ENCODE measurements at places on chromosomes 4 and X.
A peak's percentile ranks its signal among the peaks of the same experiment; 100 is the strongest.

DNA sequence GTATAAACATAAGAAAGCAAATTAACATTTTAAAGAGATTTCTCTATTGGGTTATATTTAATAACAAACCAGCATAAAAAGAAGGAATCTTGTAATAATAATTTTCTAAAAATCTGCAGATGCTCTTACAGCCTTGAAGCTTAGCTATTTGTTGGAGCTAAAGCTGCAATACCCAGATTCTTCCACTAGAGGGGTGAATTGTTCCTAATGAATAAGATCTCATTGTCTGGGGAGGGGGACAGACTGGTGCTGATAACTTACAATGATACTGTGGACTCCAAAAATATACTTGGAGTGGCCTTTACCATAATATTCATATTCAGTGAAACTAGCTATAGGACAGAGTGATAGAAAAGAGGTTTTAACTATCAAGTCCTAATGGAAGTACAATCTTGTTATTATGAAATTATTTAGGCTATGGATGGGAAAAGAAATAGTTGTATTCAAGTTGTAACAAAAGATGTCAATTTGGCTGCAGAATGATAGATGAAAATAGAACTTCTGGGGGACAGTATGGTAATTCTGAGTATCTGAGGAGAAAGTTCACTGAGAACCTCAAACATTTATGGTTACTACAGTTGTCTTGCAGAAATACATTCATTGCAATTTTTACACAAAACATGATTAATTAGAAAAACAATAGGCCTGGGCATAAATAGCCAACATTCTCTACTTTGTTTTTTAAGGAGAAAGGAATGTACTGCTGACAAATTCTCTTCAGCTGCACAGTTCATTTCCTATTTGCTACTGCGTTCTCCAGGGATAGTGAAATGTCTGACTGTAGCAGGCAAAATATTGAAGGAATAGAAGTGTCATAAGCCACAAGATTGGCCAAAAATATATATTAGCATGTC lies 443.3 kb downstream of the GBA3 start:
- no peak for DNase-seq

DNA sequence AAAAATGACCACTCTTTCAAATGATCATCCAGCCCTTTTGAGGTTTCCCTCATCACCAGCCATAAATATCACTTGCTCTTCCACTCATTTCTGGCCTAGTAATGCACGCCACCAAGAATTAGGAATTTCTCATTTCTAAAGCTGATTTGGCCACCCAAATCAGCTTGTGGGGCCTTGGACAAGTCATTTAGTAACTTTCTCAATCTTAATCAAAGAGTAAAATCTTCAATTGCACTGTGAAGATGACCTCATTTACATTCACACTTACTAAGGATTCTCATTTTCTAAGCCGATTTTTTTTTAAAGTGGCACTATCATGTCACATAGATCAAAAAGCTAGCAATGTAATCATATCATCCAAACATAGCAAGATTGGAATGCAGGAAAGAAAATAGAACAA lies 150.0 kb upstream of the HHIP start:
- no peak for DNase-seq

DNA sequence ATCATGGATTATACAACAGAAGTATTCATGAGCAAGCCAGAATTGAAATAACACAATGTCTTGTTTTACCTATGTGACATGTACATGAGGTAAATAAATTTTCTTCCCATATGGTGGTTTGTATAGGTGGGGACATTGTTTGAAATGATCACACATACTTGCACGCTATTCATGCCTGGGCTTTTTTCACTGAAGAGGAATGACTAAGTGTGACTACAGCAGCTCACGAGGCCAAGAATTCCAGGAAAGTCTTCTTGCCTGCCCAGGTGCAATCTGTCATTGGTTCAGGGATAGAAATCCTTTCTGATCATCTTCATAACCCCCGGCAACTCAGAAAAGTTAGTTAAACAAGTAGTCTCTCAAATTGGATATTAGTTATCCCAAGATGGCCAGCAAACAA lies 36.3 kb upstream of the AREG start:
- no peak for DNase-seq

DNA sequence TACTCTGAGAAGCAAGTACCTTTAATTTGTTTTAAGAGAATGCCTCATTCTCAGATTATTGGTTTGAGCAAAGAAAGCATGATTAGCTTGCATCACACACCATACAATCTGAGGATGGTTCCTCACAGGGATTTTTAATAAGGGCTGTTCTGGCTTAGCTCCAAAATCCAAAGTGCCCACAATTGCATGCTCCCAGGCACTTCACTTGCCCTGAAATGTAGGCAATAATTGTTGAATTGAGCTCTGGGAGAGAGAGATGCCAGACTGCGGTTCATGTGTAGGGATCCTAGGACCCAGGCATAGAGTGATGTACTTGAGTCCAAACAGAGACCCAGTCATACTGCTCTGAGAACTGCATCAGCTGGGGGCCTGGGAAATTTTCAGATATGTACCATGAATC lies 358.4 kb upstream of the CXorf51B start:
- no peak for DNase-seq

GRCh38 chr4:153809916-153810810 lies 21.3 kb upstream of the SFRP2 start:
- DNase-seq: no peak

DNA sequence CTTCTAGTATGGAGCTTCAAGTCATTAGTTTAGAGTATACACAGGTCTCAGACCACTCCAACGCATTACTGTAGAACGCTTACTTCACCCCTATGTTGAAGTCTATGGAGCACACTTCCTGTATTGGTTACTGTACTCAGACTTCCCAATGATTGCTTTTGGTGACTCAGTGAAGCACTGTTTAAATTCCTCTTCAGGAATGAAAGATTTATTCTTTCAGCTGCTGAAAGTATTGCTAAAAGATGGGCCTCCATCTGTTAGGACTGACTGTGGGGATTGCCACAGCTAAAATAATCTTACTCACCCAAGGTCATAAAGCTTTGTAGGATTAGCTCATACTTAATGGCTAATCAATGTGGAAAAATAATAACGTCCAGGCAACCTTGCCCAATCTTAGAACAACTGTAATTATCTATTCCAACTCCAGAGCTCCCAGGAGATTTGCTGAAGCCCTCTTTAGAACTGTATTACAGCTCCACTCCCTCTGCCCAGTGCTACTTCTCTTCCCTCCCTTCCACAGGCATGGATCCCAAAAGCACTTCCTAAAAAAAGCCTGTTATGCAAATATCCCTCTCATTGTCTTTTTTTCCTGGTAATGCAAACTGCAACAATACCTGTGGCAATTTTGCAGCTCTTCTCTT lies 281.9 kb upstream of the HS3ST1 start:
- DNase-seq: peak; percentile 39

DNA sequence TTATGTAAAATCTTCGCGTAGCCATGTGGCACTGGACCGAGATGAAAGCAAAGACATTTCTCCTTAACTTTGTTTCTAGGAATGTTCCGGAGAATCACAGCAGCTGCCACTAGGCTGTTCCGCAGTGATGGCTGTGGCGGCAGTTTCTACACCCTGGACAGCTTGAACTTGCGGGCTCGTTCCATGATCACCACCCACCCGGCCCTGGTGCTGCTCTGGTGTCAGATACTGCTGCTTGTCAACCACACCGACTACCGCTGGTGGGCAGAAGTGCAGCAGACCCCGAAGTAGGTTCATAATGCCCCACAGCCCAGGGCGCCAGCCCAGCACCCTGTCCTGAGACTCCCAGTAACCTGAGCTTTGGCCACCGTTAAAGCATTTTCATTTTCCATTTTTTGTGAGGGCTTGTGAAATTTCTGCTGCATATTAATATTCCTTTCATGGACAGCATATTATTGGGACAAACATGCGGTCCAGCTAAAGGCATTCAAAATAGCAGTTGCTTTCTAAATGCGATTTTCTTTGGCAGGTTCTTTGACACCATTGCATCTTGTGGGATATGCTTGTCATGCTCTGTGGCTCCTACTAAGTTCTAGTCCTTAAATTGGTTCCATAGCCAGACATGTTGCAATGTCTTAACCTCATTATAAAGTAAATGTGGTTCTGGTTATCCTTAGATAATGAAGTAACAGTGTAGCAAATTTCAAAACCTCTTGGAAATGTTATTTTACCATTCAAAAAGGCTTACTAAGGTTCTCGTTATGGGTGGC lies 49.1 kb upstream of the MSANTD1 start:
- DNase-seq: no peak

DNA sequence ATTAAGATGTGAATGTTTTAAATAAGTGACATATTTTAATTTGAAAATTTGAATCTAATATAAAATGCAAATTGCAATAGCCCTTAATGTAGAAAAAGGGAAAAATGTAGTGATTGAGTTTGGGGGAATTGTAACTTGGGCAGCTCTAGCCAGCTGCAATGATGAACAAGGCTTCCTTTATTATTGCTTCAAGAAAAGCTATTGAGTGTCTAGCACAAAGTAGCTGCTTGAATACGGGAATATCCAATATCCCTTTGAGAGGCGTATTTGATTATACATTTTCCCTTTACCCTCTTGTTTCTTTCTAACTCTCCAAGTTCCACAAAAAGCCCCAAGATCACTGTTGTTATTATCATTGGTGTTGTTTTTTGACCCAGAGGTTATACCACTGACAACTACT lies 21.8 kb downstream of the IL1RAPL1 start:
- DNase-seq: no peak

DNA sequence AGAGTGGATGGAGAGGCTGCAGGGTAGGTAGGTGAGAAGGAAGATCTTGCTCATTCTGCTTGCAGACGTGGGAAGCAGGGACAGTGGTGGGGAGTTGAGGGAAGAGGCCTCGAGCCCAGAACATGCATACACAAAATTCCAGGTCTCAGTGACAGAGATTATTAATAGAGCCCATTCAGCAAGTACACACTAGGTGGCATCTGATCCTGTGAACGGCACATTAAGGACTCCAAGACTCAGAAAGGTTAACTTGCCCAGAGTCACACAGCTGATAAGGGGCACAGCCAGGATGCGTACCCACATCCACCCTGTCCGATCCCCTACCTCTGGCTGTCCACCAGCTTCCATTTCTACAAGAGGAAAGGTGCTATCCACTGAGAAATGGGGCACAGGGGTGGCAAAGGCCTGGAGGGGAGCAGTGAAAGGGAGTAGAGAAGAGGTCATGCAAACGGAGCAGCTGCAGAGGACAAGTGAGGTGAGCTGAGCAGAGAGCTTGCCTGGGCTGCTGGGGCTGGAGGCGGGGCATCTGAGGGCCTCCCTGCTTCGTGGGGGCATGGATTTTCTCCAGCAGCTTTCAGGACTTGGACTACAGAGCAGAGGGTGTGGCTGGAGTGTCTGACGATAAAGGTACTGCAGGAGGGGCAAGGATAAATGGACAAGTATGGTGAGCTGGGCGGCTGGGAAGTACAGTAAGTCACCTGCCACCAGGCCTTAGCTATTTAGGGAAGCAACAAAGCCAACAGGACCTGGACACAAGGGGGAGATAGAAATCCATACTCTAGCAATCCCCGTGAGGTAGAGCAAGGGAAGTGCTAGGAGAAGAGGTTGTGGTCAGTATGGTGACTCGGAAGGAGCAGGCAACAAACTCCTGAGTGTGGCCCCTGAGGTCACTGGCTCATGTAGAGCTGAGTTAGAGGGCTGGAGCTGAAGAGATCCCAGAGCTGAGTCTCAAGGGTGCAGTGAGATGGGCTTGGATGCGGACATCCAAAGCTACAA lies 11.2 kb downstream of the IDS start:
- no peak for DNase-seq

GRCh38 chrX:13180807-13181206 lies 136.4 kb upstream of the FAM9C start:
- DNase-seq: no peak

GRCh38 chrX:426881-427280 lies 40.2 kb upstream of the PPP2R3B start:
- DNase-seq: no peak

- no peak for DNase-seq
Measured at GRCh38 chr4:152630324-152630723, 49.5 kb downstream of the TMEM154 start.

GRCh38 chrX:7169627-7170026 lies 21.7 kb upstream of the PUDP start:
- no peak for DNase-seq

- DNase-seq: no peak
Measured at GRCh38 chr4:5224340-5224739, 173.1 kb downstream of the STK32B start.

GRCh38 chrX:153519569-153520286 lies 2.3 kb downstream of the ATP2B3 start:
- DNase-seq: no peak

GRCh38 chrX:7263961-7264360 lies 116.0 kb upstream of the PUDP start:
- DNase-seq: no peak

- no peak for DNase-seq
Measured at GRCh38 chr4:3192188-3192587, 56.8 kb upstream of the MSANTD1 start.

DNA sequence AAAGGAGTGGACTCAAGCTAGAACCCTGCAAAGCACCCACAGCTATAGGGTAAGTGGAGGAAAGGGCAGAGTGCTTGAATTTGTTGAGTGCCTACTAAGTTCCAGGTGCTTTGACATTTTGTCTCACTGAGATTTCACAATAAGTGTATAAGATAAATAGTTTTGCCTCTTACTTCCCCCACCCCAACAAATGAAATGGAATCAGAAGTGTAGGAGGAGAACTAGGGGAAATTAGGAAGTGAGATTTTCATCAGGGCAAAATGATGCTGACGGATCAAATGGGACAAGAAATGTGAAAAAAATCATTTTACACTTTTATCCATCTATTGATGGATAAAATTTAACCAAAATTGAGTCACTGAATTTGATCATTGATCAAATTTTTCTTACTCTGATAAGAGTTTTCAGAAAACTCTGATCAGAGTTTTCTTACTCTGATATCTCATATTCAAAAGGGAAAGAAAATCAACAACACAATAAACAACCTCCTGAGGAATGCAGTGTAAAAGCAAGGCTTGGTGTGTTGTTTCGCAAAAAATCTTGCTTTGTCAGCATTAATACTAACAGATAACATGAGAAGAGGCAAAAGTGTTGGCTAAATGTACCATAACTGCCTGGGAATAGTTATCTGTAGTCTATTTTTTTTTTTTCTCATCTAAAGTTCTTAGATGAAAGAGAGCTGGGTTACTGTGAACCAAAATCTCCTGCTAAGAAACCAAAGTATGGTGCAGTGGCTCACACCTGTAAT lies 24.9 kb downstream of the PLAC8 start:
- no peak for DNase-seq

DNA sequence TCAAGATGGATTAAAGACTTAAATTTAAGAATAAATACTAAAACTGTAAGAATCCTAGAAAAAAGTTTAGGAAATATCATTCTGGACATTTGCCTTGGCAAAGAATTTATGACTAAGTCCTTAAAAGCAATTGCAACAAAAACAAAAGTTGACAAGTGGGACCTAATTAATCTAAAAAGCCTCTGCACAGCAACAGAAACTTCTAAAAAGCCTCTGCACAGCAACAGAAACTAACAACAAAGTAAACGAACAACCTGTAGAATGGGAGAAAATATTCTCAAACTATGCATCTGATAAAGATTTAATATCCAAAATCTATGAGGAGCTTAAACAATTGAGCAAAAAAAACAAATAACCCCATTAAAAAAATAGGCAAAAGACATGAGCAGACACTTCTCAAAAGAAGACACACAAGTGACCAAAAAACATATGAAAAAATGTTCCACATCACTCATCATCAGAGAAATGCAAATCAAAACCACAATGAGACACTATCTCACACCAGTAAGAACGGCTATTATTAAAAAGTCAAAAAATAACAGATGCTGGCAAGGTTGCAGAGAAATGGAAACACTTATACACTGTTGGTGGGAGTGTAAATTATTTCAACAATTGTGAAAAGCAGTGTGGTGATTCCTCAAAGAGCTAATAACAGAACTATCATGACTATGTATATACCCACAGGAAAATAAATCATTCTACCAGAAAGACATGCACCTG lies 5.5 kb upstream of the OPRPN start:
- no peak for DNase-seq

Data from AG04450 (cell line).